Mesothelial cell of epicardium (in vitro differentiated cells): ENCODE measurements at places on chromosomes 3 and 15. TPM values are rescaled to one million over a fixed set of nuclear protein-coding genes. Genes with fewer than 3 reads are reported as not detected.

Gene CP
- 22.6 to 28.4 TPM (median 24.2 TPM) in 3 replicates for total RNA-seq

Gene ANKRD34C
- not detected in 3 replicates for total RNA-seq

Gene FEZF2
- not detected in 3 replicates for total RNA-seq

Gene SLC6A1
- total RNA-seq = not detected in 3 replicates

Gene CFAP20DC
- total RNA-seq = 5.4 to 6.3 TPM (median 6.1 TPM) in 3 replicates

Gene KCNMB3
- 4.1 to 5.2 TPM (median 4.9 TPM) in 3 replicates for total RNA-seq

Gene ZNF35
- 20.9 to 24.0 TPM (median 22.6 TPM) in 3 replicates for total RNA-seq

Gene FSTL1
- 734 to 772 TPM (median 749 TPM) in 3 replicates for total RNA-seq

Gene AGBL1
- 0.05 TPM in 1 of 3 replicates, not detected in the others for total RNA-seq

DNA sequence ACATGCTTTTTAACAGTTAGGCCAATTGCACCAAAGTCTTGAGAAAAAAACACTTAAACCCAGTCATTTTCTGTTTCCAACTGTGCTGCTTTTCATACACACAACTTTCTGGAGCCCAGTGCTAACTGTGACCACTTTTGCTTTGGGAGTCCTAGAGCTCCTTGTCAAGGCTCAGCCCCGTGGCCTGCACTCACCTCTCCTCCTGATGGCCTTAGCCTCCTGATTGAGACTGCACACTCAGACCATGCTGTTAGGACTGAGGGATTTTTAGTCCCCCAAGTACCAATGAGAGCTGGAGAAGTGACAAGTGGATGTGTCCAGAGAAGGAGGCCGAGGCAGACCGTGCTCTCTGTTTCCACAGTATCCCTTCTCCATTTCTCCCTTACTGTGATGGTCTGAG lies 15.2 kb upstream of the RARRES1 start:
- H3K36me3 ChIP-seq = peaks cover 65% of the 10 kb centered on the region
- DNase-seq = no peak
- no peak overlapping the region for H3K4me3 ChIP-seq
- no peaks in the 10 kb centered on the region for H3K27me3 ChIP-seq
- peaks cover 21% of the 10 kb centered on the region for H3K4me1 ChIP-seq

DNA sequence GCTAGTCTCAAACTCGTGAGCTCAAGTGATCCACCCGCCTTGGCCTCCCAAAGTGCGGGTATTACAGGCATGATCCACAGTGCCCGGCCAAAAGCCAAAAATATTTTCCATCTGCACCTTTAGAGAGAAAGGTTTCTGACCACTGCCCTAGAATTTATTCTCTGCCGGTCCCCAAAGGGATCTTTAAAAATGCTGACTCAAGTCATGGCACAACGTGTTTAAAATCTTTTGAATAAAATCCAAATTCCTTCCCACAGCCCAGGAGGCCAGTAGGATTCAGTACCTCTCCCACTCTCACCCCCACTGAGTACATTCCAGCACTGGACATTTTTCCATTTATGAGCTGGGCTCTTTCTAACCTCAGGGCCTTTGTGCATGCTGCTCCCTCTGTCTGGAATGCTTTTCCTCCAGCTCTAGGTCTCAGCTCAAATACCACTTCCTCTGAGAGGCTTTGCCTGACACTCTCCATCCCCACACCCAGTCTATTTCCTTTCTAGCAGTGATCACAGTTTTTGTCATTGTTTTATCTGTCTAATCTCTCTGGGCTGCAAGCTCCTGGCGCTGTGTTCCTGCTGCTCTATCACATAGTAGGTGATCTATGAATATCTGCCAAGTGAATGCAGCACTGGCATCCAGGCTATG lies 502.9 kb downstream of the SHQ1 start:
- H3K27me3 ChIP-seq = no peaks in the 10 kb centered on the region
- H3K36me3 ChIP-seq = no peaks in the 10 kb centered on the region
- DNase-seq = no peak
- H3K4me1 ChIP-seq = peaks cover 30% of the 10 kb centered on the region

DNA sequence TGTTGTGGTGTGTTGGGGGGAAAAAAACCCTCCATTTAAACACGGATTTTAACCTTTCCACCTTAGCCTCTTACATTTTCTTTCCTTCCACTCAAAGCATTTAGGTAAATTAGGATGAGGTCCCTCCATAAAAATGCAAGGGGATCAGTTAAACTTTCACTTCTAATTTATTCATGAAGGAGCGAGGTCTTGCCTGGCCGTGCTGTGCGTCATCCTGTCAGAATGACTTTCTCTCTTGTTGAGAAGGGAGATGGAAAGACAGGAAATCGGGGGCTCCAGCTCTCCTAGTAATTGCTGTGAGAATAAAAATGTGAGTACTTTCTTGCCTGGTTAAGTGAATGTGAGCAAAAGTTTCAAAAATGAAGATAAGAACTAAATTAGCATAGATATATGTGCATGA lies 962.3 kb upstream of the NR2F2 start:
- H3K4me1 ChIP-seq = peaks cover 25% of the 10 kb centered on the region
- no peaks in the 10 kb centered on the region for H3K36me3 ChIP-seq
- no peak overlapping the region for H3K27ac ChIP-seq
- no peaks in the 10 kb centered on the region for H3K27me3 ChIP-seq
- DNase-seq = no peak

DNA sequence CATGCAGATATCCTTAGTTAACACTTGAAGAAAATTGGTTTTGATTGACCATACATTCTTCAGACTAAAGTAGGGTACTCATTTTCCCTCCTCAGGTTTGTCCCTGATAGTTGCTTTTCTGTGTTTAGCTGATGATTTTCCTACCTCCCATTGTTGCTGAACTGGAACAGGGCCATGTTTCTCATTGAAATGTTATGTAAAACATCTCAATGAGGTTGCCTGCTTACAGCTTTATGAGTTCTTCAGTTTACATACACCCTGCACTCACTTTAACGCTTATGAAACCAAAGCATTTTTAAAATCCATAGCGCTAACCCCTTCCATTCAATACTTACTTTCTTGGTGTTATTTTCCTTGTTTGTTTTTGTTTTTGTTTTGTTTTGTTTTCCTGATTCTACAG lies 61.9 kb downstream of the HMG20A start:
- no peak for DNase-seq
- no peaks in the 10 kb centered on the region for H3K27me3 ChIP-seq
- no peak overlapping the region for H3K4me3 ChIP-seq
- H3K36me3 ChIP-seq = peaks cover 38% of the 10 kb centered on the region

DNA sequence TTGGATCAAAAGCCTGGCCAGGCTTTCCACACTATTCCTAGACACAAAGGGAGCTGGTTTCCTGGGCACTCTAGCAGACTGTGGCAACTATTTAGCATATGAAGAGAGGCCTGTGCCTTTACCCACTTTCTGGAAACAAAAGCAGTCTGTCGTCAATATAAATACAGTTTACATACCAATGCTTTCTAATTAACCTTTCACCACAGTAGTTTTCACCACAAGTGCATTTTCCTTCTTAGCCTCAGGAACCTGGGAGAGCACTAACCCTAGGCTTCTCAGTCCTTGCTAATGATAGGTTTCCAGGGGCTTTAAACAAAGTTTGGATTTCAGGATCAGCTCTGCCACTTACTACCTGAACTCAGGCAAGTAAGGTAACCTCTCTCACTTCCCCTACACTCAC lies 499.1 kb downstream of the MAGI1 start:
- DNase-seq = no peak
- no peak overlapping the region for H3K27ac ChIP-seq
- peaks cover 2% of the 10 kb centered on the region for H3K4me1 ChIP-seq
- no peaks in the 10 kb centered on the region for H3K27me3 ChIP-seq
- no peak overlapping the region for H3K4me3 ChIP-seq

GRCh38 chr15:50576166-50576565 lies 29.7 kb upstream of the USP50 start:
- no peaks in the 10 kb centered on the region for H3K4me1 ChIP-seq
- no peak for DNase-seq
- no peak overlapping the region for H3K4me3 ChIP-seq
- no peaks in the 10 kb centered on the region for H3K27me3 ChIP-seq
- peaks cover 35% of the 10 kb centered on the region for H3K36me3 ChIP-seq

DNA sequence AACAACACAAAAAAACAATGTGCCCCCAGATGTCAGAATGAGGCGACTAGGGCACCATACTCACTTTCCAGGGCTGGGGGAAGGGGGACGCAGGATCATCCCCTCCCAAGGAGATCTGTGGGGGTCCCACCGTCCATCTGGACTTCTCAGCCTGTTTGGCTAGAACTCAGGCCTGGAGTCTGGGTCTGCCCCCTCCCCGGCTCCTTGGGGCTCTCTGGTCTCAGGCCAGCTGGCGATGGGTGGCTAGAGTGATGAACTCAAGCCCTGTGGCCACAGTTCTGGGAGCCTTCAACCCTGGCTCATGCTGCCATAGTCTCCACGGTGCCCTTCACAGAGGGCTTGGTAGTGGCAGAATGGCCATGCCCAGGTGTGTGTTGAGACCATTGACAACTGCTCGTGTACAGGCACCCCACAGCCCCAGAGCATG lies 13.6 kb downstream of the ZBTB47 start:
- H3K36me3 ChIP-seq = no peaks in the 10 kb centered on the region
- no peak overlapping the region for H3K4me3 ChIP-seq
- H3K27me3 ChIP-seq = peaks cover 6% of the 10 kb centered on the region
- peak; percentile 35 for DNase-seq

DNA sequence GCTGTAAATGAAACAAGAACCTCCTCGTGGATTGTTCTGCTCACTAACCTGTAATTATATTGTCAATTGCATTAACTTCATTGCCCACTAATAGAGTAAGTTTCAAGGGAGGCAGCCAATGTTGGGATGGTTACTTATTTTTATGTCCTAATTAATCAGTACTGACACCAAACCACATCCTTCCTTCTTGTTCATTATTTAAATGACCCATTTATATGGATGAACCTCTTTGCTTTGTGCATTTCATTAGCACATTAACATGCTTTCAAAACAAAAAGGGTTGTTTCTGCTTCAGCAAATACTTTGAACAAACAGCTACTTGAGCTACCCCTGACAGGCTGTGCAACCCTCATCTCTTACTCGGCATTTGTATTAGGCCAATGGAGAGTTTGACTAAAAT lies 374.2 kb downstream of the MECOM start:
- H3K36me3 ChIP-seq = no peaks in the 10 kb centered on the region
- no peak overlapping the region for H3K4me3 ChIP-seq
- H3K27me3 ChIP-seq = no peaks in the 10 kb centered on the region
- no peak overlapping the region for H3K27ac ChIP-seq
- DNase-seq = no peak
- H3K4me1 ChIP-seq = peaks cover 33% of the 10 kb centered on the region

GRCh38 chr3:38834110-38834509 lies 18.1 kb upstream of the SCN10A start:
- DNase-seq = no peak
- H3K4me1 ChIP-seq = peaks cover 9% of the 10 kb centered on the region
- no peak overlapping the region for H3K4me3 ChIP-seq
- no peak overlapping the region for H3K27ac ChIP-seq
- peaks cover 21% of the 10 kb centered on the region for H3K27me3 ChIP-seq
